Heart right ventricle (tissue), 16 donors: ENCODE measurements at places on chromosomes 2 and 18.
A peak's percentile ranks its signal among the peaks of the same experiment; 100 is the strongest.

- DNase-seq: no peak
Observed at GRCh38 chr2:45541450-45541849, 69.6 kb downstream of the SRBD1 start.

DNA sequence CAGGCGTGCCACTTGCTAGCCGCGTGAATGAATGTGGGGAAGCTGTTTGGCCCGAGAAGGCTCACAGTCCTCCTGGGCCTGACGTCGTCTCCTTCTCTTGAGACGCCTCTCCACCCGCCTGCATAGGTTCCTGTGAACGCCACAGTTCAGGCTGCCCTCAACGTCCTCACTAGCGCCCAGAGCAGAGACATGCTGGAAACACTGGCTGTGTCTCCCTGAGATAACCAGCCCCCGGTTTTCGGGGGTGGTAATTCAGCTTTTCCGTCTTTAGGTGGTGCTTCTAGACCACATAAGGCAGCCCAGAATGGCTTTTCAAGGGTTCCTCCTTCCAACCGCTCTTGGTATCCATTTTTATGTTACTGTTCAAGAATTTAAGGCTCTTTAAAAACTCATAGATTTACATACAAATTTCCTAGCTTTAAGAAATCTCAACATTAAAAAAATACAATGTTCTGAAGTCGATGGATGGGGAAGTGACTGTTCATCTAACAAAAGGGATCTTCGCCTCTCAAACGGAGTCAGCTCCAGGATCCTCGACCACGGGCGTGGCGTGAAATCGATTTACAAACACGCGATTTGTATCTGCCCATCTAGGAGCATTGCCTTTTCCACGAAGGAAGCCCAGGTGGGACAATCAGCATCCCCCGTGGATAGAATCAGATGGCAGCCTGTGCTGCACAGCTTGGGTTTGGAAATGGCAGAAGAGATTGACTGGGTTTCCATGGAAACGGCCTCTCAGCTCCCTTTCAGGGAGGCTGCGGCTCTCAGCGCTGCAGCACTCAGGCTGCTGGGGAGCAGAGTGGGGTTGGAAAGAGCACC lies 110.6 kb upstream of the PXDN start:
- DNase-seq: peak; percentile 22

DNA sequence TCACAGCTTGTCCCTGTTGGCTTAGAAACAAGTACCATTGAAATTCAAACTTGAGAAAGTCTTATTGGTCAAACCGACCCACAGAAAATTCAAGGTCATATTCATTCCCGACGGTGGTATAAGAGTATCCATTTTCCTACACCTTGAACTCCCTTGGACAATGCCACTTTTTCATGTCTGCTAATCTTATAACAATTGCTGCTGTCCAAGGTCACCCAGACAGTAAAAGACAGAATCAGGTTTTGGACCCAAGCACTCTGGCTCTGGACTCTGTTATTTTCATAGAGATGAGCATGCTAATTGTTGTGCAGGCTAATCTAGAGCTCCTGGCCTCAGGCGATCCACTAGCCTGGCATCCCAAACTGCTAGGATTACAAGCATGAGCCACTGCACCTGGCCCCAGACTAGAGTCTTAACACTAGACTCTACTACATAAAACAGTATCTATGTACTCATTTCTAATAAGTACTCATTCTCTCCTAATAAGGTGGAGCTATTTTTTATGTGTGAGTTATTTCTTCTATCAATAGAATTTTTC lies 57.8 kb downstream of the C2orf76 start:
- DNase-seq: no peak

DNA sequence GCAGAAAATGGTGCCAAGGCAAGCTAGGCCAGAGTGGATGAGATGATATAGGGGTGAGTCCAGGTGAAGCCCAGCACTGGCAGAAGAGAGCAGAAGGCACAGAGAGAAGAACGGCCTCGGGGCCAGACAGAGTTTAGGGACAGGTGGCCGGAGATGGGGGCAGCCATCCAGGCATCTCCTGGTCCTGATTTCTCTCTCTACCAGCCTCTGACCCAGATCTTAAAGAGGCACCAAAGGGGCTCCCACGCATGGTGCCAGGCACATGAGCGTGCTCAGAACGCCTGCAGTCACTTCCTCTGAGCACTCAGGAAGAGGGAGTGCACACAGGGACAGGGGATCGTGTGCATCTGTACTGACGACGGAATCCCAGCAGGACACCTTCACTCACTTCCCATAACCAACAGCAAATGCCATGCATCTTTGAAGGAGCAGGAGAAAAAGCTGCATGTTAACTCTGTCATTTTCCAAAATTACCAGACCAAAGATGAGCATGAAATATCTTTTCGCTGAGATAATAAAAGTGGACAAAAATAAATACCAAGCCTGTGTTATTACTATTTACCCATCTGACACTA lies 427.8 kb upstream of the MYT1L start:
- no peak for DNase-seq
